Fibroblast of skin of right quadriceps (primary cell): ENCODE measurements at places on chromosomes 7 and 10.

DNA sequence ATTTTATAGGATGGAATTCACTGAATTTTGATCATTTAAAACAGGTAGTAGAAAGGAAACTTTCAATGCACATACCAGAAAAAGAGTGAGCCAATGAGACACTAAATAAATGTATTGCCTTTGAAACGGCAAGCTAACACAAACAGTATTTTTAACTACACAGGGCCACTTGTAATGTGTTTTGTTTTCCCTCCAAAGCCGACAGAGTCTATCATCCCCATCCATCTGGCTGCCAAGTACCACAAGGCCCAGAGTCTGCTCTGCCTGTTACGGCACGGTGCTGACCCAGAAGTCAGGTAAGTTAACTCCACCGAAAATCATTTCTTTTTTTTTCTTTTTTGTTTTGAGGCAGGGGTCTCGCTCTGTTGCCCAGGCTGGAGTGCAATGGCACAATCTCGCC is 1.5 kb downstream of the ANKRD61 start:
- no peak for DNase-seq

DNA sequence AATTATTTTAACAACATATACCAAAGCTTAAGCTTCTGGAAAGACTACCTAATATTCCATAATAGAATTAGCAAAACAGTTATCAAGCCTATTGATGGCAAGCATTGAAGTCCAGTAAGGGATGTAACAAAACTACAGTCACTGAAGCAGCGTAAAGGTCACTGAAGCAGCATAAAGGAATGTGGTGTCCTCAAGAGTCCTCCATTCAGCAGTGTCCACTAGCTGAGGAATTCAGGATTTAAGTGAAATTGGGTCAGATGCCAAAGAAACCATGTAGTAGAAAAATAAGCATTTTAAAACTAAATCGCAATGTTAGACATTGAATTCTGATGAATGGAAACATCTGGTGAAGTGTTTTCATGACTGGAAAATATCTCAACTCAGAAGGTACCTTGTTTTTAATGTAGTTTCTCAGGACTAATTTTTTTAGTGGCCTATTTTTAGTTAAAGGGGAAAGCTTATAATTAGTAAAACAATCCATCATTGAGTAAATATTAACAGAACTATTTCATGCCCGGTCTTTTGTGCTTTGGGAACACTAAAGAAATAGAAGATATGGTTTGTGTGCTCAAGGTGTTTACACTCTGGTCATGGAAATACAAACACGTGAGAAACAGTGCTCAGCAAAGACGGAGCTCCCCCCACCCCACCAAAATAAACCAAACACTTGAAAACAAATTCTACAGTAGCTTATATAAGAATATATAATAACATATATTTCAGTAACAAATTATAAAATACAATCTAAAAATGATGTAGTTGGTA is 121.4 kb downstream of the CDK14 start:
- DNase-seq = peak; percentile 25

DNA sequence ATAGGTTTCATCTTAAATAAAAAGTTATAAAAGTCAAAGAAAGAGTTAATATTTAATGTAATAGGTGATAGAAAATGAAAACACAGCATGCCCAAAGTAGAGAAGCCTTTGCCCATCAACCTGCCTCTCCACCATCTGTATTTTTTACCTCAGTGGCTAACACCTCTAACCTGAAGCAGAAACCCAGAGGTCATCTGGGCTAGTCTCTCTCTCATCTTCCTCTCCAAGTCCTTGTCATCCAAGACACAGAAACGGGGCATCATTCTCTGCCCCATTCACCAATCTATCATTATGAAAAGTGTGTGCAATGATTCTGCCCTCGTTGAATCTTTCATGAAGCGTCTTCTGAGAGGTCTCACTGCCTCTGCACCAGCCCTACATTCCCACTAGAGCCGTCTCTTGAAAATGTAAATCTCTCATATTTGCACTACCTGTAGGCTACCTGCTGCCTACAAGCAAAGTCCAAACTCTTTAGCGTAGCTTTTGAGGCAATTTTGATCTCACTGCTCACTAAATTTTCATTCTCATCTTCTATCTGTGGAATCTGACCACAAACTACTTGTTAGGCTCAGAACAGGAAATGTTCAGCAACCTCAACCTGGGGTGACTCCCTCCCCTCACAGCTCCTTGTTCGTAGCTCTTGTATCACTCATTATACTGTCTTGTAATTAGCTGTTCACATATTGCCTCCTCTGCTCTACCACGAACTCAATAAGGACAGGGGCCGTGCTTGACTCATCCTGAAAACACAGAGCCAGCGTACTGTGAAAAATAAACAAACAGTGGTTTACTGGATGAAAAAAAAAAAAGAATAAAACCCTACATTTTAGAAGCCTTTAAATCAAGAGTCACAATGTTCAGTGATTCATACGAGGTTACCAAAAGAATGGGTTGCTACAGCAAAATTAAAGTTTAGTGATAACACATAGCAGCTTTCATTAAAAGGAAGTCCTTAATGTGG is 83.1 kb downstream of the CTNNA3 start:
- DNase-seq = peak; percentile 89

DNA sequence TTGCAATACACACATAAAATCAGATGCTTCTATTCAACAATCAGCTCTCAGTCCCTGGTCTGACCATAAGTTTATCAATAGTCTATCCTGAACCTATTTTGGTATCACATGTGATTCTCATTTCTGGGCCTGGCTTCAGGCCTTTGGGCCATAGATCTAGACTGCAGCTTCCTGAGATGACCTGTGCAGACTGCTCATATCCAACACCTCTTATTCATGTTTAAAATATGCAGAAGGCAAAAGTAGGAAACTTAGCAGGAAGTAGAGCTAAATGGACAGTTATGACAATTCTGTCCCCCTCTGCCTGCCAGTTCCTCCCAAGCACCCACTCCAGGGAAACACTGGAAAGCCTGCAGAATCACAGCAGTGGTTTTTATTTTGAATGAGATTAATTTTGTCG is 53.3 kb downstream of the C7orf25 start:
- peak; percentile 48 for DNase-seq

DNA sequence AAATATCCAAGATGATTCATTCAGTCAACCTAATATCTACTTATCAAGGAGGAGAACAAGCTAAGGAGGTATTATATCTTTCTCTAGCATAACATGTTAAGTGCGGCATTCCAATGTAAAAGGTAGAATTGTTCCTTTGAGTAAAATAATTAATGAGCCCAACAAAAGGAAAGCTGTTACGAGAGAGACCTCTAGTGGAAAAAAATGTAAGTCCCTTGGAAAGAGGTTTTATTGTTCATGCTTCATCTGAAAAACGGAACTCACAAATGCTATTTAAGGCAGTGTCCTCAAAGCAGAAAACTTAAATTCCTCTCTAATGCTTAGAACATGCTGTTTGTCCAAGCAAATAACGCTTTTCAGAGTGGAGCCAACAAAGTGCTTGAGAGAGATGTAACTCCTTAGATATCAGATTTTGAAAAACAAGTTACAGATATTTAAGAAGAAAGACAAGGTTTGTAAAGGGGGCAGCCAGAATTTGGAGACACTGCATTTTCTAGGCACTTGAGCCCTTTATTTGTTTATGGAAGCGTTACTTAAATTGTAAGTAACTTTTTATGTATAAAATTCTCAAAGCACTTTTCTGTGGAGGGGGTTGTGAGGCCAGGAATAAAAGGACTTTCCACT is 119.9 kb downstream of the TFEC start:
- peak; percentile 41 for DNase-seq

GRCh38 chr10:113273181-113274163 is 279.4 kb upstream of the HABP2 start:
- DNase-seq = peak; percentile 39

DNA sequence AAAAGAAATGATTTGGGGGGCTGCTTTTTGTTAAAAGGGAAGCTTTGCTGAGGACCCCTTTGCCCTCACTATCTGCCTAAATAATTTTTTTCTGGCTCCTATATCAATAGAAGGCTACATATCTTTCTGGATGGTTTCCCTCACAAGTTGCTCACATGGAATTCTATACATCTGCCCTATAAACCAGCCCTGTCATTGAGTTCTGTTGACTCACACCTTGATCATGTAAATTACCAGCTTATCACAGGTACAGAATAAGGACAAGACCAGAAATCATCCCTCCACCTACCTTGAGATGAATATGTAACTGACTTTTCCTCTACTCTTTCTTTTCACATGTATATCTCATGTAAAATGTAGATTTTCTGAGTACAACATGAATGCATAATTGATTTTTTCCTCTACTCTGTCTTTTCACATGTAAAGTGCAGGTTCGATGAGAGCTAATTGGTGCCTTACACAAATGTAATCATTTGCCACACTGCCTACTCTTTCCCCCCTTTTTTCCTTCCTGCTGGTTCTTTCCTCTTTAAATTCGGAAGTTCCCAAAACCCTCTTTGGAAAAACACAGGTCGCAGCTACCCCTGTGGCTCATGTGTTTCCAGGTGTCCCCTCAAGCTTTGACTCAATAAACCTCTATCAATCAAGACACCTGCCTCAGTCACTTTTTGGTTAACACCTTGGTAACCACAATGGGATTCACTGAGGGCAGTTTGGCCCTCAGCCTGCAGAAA is 12.5 kb downstream of the CYP3A43 start:
- no peak for DNase-seq

DNA sequence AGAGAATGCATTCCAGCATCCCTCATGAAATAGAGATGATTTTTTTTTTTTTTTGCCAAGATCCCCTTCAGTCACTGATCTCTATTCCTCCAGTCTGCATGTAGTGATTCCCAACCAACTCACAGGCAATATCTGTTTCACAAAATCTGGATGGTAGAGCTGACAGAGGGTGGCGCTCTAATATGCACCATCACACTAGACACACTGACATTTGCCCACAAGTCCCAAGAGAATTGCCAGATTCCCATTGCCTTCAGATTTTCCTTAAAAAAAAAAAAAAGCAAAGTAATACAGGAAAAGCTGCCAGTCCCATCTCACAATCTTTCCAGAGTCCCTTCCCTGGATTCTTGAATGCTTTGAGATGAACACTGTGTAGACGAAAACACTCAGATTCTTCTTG is 301.0 kb downstream of the SORCS1 start:
- DNase-seq = no peak

DNA sequence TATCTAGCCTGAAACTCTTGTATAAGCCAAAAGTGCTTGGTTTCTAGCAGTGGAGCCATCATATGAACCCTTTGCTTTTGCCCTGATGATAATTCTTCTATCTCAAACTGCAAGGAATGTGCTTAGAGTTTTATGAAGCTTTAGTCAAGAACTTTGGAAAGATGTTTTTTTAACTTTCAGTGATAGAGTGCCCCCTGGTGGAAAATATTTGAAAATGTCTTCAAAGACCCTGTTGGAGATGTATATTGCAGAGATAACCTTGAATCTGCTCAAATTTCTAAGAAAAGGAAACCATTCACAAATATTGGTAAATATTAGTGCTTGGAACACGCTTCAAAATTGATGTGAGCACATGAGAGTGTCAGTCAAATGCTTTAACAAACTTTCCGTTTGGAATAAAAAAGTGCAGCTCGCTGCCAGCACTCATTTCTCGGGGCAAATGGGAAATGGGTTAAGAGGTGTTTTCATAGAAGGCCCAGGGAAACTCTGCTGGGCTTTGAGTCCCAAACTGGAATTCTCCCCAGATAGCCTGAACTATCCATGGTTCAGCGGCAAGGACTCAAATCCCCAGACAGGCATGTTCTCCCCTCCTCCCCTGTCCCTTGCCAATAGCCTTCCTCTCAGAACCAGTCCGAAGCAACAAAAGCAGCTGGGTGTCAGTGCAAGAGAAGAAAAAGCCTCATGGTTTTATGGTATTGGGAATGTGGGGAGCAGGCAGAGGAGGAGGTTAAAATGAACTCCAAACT is 129.3 kb downstream of the MYOF start:
- peak; percentile 54 for DNase-seq

DNA sequence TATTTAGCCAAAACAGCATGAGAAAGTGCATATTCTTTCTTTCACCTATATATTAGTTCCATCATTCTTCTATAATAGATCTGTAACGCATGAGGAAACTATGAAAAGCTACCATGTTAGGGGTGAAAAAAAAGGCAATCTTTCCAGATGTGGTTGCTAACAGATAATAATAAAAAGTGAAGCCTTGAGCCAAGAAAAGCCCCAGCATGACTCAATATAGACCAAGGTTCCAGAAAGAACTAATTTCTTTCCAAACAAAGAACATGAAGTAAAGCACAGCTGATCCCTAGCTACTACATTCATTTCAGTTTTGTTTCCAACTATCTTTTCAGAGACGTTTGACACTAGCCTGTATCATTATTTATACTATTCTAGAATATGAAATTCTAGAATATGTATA is 16.4 kb downstream of the ARL4A start:
- DNase-seq = peak; percentile 18

GRCh38 chr7:120307991-120308545 is 35.1 kb downstream of the KCND2 start:
- no peak for DNase-seq

DNA sequence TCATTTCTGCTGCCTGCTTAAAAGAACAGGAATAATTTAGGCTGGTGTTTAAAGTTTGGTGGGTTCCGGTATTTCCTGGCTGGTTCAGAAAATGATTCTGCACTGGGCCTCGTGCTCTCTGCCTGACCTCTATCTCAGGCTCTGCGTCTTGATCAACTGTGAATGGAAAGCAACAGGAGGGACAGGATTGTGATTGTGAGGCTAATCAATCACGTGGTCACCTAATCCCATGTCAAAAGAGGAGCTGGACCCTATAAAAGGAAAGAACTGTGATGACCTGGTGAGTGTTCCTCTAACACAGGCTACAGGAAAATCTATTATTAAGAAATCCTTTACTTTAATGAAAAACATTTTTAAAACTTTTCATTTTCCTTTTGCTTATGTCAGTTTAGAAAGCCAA is at the start of gene DHX32:
Gene DHX32, minus strand, starts transcription at position 101 of the 400 bp plus-strand sequence. CDS start 468 bp downstream, outside the sequence.
- no peak for DNase-seq

- peak; percentile 62 for DNase-seq
Measured at GRCh38 chr7:127809261-127809702, 157.3 kb downstream of the SND1 start.

DNA sequence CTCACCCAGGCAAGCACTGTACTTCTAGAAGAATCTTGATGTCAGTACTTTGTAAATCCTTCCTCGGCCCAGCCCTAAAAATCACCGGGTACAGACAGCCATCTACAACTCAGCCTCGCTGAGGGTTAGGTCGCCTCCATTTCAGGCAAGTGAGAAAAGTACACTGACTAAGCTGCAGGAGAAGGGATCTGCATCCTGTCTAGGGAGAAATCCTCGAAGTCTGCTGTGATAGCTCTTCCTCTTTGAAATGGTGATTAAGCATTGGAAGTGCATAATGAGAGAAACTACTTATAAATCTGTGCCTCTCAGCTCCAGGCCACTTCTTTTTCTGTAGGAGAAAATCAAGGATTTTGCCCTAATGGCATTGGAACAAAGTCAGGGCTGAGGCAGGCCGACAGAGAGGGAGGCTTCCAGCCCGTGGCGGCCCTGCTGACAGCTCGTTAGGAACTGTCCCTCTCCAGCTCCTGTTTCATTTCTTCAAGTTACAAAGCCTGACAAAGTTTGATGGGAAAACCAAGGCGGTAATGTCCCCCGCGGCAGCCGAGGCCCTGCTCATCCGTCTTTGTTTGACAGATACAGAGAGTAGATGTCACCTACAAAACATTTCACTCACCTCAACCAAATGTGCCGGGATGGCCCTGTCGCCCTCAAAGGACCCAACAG is 14.1 kb upstream of the GOT1 start:
- DNase-seq = no peak
